ENCODE measurements at places on chromosomes 5 and 9.

GRCh38 chr9:91239367-91240111 lies 122.2 kb downstream of the AUH start:
- DNase-seq: no peak

GRCh38 chr5:151181818-151182523 lies 24.4 kb upstream of the ANXA6 start:
- DNase-seq: no peak

GRCh38 chr5:12292610-12293204 lies 388.5 kb upstream of the CTNND2 start:
- no peak for DNase-seq

DNA sequence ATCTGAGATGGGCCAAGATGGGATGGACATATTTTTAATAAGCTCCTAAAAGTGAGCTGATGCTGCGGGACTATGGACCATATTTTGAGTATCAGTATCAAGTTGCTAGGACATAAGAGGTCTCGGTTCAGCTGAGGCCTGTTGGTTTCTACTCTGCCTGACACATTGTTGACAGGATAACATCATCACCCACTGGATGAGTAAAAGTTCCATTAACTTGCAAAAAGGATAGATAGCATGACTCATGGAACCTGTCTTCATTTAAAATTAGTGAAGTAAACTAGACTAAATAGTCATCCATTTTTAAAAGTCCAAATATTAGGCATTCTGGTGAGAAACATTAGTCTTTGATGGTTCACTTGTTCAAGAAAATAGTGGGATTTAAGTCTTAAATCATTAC lies 33.3 kb downstream of the PARP8 start:
- no peak for DNase-seq

GRCh38 chr5:180116077-180116999 lies 44.8 kb upstream of the RNF130 start:
- DNase-seq: no peak

GRCh38 chr5:167063788-167064187 lies 1227.7 kb upstream of the WWC1 start:
- no peak for DNase-seq

GRCh38 chr9:4038182-4038723 lies 261.6 kb downstream of the GLIS3 start:
- no peak for DNase-seq

DNA sequence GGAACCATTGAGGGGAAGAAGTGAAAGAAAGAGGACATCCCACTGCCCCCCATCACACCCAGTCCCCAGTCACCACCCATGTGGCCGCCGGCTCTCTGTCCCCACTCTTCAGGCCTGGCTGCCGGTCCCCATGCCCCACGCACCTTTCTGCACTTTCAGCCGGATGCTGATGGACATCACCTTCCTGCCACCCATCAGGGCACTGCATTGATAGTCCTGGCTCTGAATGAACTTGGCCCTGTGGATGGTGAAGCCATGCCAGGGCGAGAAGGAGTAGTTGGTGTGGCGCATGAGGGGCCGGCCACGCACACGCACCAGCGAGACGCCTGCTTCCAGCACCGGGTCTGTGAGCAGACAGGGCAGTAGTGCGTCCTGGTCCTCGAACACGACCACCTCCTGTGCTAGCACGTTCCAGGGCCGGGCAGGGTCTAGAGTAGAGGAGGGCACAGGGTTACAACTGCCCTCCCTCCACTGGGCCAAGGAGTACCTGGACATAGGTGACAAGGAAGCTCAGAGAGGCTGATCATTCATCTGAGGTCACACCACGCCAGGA lies 6.4 kb downstream of the CSF1R start:
- DNase-seq: no peak

- DNase-seq: no peak
Observed at GRCh38 chr9:100027543-100027942, 71.3 kb downstream of the ERP44 start.

DNA sequence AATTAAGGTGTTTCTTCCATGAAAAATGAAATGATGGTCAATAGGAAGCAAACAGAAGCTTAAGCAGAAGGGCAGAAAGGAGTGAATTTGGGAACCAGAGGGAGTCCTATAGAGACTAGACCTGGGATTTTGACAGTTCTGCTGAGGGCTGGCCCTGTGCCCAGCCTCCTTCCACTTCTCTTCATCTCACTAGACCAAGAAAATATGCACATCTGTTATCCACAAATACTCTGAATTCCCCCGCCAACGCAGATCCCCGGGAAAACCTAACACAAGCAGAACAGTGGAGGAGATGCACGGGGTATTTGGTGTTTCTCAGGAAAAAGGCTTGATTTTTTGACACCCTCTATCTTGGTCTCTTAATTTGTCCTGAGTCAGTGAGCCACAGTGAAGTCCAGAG lies 22.7 kb downstream of the GRIA1 start:
- DNase-seq: peak; percentile 57

DNA sequence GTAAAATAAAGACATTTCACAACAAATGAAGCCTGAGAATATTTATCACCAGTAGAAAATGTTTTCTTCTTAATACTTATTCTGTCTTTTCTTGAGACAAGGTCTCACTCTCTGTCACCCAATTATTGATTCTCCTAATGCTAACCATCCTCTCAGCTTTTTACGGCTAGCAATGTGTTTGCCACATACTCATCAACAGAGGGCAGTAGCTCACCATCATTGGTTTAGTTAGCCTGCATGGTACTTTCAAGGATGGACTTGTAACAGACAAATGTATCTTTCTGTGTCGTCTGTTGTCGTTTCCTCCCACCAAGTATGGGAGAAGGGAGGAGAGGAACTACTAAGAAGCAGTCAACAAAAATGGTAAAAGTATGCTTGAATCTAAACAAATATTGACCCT lies 5.9 kb upstream of the ACO1 start:
- peak; percentile 56 for DNase-seq

DNA sequence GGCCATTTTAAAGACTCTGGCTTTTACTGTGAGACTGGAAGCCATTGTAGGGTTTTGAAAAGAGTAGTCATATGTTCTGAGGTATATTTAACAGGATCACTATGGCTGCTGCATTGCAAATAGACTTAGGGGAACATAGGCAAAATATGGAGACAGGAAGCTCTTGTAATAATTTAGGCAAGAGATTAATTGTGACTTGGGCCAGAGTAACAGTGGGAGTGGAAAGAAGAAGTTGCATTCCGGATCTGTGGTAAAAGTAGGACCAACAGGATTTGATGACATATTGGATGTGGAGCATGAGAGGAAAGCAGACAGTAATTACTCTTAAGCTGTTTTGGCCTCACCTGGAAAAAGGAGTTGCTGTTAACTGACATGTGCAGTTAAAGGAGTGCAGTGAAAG lies 85.6 kb downstream of the SMIM15 start:
- no peak for DNase-seq

- no peak for DNase-seq
Observed at GRCh38 chr9:2853517-2853916, 9.6 kb upstream of the PUM3 start.

- DNase-seq: peak; percentile 49
Observed at GRCh38 chr9:116687074-116687753, at the start of gene TRIM32. TRIM32 (plus strand) TSS chr9:116687305; CDS start chr9:116697743, 10,438 bp downstream.

- no peak for DNase-seq
Observed at GRCh38 chr5:4532705-4533080, 607.4 kb upstream of the ADAMTS16 start.

GRCh38 chr9:73148447-73148937 lies 3.2 kb upstream of the ANXA1 start:
- no peak for DNase-seq

- DNase-seq: no peak
Observed at GRCh38 chr9:112404508-112404932, 24.6 kb downstream of the HSDL2 start.

DNA sequence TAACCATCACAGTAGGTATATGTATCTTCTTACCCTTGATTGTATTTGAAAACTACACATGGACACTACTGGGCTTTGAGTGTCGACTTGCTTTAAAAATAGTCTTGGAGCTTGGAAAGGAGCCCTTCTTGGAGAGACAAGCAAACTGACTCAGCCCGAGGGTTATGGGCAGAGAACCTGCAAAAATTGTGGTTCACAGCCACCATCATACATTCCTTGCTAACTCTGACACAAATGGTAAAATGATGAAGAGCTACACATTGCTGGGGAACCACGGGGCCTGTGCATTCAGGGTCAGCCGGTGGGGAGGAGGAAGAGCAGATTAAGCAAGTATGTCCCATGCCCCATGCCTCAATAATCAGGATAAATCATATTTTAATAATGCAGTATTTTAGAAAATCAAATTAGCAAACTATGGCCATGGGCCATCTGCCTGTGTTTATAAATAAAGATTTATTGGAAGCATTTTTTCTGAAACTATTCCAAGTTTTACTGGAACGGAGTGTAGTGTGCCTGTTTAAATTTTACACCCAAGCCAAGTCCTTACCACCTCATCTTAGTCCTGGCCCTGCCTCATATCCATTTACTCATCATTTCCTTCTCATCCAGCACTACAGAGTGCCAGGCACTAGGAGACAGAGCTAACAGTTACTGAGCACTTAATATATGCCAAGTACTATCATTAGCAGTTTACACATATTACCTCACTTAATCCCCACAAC lies 195.7 kb downstream of the PALM2AKAP2 start:
- peak; percentile 39 for DNase-seq

DNA sequence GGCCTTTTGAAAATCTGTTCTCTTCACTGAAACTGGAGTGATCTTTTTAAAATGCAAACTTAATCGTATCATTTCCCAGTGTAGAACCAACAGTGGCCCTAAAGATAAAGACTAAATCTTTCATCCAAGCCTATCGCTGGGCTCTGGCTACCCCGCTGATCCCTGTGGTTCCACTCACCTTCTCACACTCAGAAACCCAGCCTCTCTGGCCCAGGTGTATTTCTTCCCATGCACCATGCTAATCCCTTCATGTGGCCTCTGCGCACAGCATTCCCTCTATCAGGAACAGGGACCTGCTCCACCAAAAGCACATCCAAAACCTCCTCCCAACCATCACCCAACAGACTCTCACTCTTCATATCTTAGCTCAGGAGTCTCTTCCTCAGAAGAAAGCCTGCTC lies 214.1 kb upstream of the DAPK1 start:
- no peak for DNase-seq

DNA sequence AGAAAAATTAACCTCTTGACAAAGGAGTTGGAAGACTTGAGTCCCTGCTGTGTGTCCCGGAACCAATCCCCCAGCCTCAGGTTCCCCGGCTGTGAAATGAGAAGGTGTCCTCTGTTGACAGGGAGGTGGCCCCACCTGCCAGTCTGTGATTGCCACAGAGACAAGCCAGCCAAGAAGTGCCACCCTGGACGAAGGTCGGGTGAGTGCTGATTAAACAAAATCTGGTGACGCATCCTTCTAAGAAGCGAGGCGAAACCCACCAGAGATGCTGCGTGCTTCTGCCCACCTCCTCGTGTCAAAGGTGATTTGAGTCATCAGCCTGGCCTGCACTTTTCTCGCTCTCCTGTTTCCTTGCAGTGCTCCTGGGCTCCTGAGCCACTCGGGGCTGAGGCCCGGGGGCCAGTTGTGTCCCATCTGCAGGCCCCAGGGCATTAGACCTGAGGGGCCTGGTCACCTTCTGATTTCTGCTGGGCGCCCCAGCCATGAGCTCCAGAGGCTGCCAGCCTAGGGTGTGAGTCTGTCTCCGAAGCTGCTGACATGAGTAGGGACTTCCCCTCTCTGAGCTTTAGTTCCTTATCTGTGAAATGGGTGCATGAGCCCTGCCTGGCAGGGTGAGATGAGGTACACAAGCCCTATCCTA lies 28.7 kb downstream of the NEK6 start:
- DNase-seq: peak; percentile 80

DNA sequence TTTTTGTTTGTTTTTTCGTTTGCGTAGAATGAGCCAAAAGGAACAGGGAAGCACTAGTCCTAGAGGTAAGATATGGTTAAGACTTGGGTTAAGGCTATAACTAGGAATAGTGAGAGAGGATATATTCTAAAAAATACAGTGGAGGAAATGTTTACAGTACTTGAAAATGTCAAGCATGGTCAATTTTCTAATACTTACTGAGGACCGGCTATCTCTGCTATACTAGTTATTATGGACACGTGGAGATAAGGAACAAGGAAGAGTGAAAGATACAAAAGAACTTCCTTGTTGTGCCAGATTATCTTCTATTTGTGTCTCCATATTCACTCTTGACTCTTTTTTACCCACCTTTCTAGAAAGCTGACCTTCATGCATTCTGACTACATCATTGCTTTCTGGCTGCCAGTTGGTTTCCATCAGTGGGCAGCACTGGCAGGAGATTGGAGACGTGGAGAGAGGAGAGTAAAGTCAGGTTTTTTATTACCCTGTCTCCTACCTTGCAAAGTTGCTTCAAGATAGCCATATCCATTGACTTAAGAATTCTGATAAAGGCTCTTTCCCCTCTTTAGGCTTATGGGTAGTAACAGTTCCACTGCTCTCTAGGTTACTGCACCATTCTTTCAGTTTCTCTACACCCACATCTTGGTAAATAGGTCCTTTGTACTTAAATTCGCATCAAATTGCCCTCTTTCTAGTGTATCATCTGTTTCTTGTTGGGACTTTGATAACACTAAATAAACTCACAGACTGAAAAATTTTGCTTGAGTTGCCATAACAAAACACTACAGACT lies 9.0 kb upstream of the RFX3 start:
- DNase-seq: no peak

- DNase-seq: no peak
Observed at GRCh38 chr9:115115117-115115880, 2.7 kb downstream of the TNC start.

- DNase-seq: no peak
Observed at GRCh38 chr9:11708899-11709298, 984.3 kb upstream of the TYRP1 start.

GRCh38 chr5:39970117-39970798 lies 545.5 kb upstream of the DAB2 start:
- no peak for DNase-seq

GRCh38 chr9:132555528-132555927 lies 26.9 kb upstream of the BARHL1 start:
- no peak for DNase-seq

GRCh38 chr9:107792596-107792995 lies 303.0 kb upstream of the KLF4 start:
- no peak for DNase-seq

GRCh38 chr9:129405089-129405826 lies 215.6 kb downstream of the C9orf50 start:
- DNase-seq: no peak

- no peak for DNase-seq
Observed at GRCh38 chr9:137253717-137254623, 1.2 kb upstream of the NELFB start.

- no peak for DNase-seq
Observed at GRCh38 chr5:127826011-127826410, 122.8 kb downstream of the CCDC192 start.

- DNase-seq: no peak
Observed at GRCh38 chr9:11457825-11458790, 845.3 kb upstream of the PTPRD start.

- DNase-seq: no peak
Observed at GRCh38 chr9:130265431-130266235, at the start of gene HMCN2. HMCN2 (plus strand) TSS chr9:130265760; CDS start chr9:130265879, 119 bp downstream.

- no peak for DNase-seq
Observed at GRCh38 chr9:4741365-4742089, 525 bp upstream of the AK3 start.

- no peak for DNase-seq
Observed at GRCh38 chr5:80041527-80041926, 6.4 kb downstream of the THBS4 start.

GRCh38 chr9:132226571-132227430 lies 64.9 kb downstream of the NTNG2 start:
- DNase-seq: no peak

Data from skeletal muscle cell (primary cell).